Stimulated activated CD8-positive, alpha-beta memory T cell treated with anti-CD3 and anti-CD28 coated beads, Interleukin-7, amount 100 ng/mL, for 4 hours (primary cell): ENCODE measurements at places on chromosomes 12 and 14.

DNA sequence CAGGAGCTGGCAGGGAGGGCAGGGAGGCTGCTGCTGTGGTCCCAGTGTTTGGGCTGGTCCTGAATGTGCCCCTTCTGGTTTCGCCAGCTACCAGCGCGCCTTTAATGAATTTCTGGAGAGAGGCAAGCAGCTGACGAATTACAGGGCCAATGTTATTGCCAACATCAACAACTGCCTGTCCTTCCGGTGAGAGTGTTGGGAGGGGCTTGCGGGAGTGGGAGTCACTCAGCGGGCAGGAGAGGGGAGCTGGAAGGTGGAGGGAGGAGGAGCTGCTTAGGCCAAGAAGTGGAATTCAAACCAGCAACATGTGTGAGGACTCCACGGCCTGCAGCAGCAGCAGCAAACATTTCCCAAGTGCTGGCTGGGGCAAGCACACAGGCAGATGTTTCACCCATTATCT, 7.7 kb downstream of the TNFAIP2 start:
- no peak for DNase-seq

DNA sequence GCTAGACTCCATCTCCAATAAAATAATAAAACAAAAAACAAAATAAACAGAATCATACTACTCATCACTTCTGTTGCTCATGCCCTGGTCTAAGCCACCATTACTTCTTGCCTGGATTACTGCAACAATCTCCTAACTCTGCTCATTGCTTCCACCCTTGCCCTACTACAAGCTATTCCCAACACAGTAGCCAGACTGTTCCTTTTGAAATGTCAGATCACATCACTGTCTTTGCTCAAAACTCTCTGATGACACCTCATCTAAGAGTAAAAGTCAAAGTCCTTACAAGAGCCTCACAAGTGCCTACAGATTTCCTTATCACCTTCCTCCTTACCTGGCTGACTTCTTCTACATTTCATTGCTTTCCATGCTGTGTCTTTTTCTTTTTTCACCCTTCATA, 10.0 kb downstream of the FBXO33 start:
- no peak for DNase-seq

- DNase-seq, result no peak
These were observed 5.4 kb downstream of the SFSWAP start for GRCh38 chr12:131716282-131716681.

- DNase-seq, result no peak
These were observed 36.9 kb upstream of the SINHCAF start for GRCh38 chr12:31362759-31363415.

DNA sequence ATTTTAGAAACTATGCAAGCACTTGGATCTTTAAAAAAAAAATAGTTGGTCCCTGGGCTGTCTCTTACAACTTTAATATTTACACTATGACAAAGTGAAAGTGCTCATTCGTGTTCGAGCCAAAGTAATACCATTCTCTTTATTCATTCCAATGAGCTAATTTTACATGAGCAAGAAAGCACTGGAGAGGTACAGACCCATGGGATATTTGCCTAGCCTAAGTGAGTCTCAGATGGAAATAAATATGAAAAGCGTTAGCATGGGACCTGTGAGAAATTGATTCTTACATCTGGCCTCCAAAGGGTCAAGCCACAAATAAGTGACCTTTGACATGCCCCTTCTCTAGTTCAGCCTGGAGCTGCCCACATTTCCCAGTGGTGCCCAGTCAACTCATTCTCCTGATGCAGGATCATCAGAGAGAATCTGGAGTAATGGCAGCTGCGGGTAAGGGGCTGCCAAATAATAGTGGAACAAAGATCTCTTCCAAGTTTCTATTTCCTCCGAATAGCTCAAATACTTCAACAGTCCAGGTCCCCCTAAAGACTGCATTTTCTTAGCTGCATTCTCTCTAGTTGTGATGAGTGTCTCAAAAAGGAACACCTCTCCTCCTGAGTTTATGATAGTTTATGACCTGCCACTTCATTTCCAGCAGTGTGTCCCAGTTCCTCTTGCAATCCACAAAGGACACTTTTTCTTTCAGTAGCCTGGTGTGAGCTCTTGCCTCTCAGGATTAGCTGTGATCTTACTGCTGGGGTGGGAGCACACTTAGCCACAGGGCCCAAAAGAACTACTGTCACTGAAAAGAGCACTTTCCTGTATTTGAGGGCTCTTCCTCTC, 208.2 kb downstream of the DAD1 start:
- no peak for DNase-seq

- no peak for DNase-seq
These were observed 42.6 kb downstream of the TMEM63C start for GRCh38 chr14:77224212-77224611.

DNA sequence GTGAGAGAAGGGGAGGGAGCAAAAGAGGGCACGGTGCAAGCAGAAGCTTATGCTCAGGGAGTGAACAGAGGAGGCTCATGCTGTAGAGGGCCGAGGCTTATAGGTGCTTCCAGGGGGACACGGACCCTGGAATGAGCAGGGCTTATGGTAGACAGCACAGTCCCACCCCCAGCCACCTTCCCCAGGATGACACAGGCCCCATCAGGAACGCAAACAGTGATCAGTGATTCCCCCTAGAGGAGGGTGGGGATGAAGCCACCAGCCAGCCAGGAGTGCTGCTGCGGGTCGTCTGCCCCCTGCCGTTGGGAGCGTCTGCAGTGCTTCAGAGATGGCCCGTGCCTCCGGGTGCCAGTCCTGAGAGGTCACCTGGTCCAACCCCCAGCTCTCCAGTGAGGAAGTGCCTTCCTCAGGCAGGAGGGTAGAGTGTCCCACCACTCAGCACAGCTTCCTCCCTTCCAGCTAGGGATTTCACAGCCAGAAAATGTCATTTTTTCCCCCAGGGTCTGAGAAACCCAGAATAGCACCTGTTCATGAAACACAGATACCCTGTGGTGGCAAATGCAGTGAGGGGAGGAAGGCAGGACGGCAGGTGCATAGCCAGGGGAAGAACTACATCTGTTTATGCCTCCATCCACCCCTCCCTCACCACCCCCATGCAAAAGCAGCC, 60.7 kb downstream of the SLC6A12 start:
- peak; percentile 8 for DNase-seq

DNA sequence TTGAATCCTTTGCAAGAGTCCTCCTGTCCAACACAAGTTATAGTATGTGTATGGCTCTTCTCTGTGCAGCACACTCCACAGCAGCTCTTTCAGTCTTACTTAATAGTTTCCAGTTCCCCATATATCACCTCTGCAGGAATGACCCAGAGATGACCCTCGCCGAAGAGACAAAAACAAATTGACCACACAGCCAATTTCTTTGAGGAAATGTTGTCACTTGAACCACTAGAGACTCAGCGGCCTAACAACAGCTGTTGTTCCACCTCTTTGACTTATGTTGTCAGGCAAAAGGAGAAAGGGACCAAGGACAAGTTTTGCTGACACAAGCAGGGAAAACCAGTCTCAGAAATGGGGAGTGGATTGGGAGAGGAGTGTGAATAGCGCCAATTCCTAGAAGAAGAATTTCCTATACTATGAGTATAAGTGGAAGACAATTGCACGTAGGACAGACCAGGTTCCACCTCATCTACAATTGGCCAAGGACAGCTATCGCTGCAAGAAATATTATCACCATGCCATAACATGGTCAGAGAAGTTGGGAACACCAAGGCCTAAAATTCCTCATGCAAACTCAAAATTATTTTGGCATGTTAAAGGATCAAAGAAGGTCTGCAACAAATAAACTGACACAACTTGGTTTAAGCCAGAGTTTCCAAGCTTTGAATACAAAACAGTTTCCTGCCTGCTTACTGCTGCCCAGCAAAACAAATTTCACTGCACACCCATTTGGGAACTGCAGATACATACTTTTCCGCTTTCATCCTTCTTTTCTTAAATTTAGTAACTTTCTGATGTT, 41.7 kb upstream of the ITPR2 start:
- no peak for DNase-seq

DNA sequence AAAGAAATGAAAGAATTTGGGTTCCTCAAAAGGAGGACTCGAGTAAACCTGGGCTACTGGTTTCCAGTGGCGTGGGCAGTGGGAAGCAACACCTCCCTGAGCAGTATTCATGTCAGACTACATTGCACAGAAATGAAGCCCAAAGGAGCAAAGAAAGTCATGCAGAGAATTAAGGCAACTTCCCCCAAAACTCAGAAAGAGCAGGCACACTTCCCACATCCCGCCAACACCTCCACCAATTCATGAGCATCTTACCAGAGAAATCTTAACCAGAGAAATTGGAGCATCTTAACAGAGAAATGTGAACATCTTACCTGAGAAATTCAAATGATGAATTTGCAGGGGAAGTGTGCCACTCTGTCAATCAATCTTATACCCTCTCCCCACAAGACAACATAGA, 36.7 kb downstream of the SLC8A3 start:
- no peak for DNase-seq

GRCh38 chr14:64232095-64232838, 61.9 kb downstream of the ESR2 start:
- DNase-seq, result no peak

GRCh38 chr14:105053421-105053820, 11.8 kb downstream of the GPR132 start:
- DNase-seq, result no peak

DNA sequence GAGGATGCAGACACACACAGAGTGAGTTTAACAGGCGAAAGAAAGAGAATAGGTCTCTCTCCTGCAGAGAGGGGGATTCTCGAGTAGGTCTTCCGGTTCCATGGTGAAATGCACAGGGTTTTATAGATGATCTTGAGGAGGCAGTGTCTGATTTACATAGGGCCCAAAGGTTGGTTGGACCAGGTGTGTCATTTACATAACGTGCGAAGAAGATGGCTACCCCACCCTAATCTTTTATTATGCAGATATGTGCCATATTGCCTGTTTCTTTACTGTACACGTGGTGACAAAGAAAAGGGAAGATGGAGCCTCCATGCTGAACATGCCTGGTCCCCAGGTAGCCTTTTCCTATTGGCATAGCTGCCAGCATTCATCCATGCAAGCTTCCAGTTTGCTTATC, 219.8 kb downstream of the CRADD start:
- DNase-seq, result no peak

- no peak for DNase-seq
These were observed 331.6 kb downstream of the PCNX1 start for GRCh38 chr14:71238835-71239234.

GRCh38 chr14:48710133-48710532, 876.0 kb downstream of the RPS29 start:
- DNase-seq, result no peak

GRCh38 chr14:77641534-77642341, 25.3 kb upstream of the SPTLC2 start:
- peak; percentile 60 for DNase-seq

DNA sequence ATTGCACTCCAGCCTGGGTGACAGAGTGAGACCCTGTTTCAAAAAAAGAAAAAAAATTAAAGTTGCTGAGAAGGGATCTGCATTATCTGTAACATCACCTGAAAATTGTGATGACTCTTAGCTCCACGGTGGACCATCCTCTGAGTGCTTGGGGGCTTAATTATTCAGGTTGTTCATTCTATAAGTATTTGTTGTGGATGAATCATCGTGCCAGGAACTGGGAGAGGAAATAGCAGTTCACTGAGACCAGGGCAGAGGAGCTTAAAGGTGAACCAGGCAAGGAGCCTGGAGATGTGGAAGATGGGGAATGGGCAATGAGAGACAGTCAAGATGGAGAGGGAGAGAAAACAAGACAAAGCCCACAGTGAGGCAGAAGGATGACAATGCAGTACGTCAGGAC, 25.5 kb upstream of the GSC start:
- no peak for DNase-seq

GRCh38 chr12:55227643-55228042, 6.8 kb downstream of the OR10A7 start:
- DNase-seq, result no peak

DNA sequence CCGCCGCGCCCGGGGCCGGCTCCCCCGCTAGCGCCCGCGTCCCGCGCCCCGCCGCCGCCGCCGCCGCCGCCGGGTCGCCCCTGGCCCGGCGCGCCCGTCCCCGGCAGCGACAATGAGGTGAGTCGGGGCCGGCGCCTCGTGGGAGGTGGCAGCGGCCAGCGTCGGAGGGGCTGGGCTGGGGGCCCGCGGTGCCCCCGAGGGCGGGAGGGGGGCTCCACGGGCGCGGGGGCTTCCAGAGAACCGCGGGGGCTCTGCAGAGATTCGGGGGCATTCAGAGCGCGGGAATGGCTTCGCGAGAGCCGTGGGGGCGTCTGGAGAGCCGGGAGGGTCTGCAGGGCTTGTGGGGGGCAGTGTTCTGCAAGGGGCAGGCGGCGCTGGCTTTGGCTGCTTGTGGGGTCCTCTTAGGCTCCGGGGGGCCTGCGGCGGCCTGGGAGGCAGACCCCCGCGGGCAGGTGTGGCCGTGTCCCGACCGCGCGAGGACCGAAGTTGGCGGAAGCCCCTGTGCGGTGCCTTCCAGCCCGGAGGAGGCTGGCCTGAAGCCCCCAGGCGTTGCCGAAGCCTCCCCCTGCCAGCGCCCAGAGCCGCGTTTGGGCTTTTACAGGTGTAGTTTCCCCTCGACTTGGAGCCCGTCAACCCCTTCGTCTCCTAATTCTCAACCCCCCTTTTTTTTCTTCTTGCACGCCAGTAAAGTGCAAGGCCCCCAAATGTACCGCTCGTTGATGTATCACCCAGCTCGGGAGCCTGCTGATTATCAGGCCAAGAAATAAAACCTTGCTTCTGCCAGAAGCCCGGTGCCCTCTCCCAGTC, 93.1 kb upstream of the EVL start:
- DNase-seq, result no peak

GRCh38 chr12:68772714-68773113, 26.7 kb downstream of the SLC35E3 start:
- DNase-seq, result no peak

- DNase-seq, result no peak
These were observed 360.5 kb downstream of the FUT8 start for GRCh38 chr14:65772921-65773574.

GRCh38 chr14:55438066-55438683, 2.2 kb downstream of the TBPL2 start:
- no peak for DNase-seq

DNA sequence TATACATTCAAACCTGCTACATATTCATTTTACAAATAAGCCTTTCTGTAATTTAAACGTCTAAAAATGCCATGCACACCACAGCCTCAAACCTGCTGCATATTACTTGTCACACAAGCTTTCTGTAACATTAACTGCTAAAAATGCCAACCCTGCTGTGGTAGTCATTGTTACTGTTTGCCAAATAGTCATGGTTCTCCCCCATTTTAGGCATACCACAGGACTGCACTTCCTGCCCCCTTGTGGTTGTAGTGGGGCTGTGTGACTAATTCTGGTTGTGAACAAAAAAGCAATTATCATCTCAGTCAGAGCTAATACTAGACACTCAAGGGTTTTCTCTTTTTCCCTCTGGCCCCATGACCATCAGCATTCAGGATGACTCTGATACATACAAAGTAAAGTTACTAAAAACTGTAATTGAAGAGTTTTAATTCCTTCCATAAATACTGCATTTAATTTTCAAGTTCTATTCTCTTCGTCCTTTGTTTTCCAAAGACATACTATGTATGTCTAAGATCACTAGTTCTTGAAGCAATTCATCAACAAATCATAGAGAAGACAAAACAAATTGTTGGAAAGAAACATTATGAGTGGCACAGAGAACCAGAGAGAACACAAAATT, 5.7 kb upstream of the SLC35F4 start:
- no peak for DNase-seq

- DNase-seq, result no peak
These were observed 77.2 kb upstream of the RFLNA start for GRCh38 chr12:124217508-124218242.
